ENCODE measurements at places on chromosomes 6 and 20. TPM values are rescaled to one million over a fixed set of nuclear protein-coding genes. Genes with fewer than 3 reads are reported as not detected.

DNA sequence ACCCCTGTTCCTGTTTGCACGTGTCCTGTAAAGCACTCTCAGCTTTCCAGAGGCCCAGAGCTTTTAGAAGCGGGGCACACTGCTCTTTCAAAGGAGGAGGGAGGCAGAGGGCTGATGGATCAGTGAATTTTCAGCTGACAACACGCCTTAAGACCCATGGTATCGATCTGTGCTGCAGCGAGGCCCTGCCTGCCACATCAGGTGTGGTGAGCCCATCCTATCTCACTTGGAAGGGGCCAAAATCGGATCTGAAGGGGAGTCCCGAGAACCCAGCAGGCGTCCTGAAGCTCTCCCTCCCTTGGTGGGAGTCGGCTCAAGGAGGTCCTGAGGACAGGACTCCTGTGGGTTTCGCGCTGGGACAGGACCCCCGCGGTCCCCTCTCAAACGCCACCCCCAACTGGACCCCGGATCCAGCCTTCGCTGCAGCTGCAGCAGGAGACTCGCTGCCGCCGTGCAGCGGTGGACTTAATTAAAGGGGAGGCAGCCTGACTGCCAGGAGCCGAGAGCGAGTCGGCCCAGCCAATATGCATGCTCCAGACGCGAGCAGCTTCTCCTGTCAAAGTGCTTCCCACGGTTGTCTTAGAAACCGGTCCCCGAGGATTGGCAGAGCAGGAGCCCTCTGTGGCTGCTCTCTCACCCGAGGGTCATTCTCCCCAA lies 580.0 kb upstream of the ZNF337 start:
- DNase-seq: no peak
- no peaks in the 10 kb centered on the region for H3K36me3 ChIP-seq
- no peaks in the 10 kb centered on the region for H3K4me1 ChIP-seq
- no peak overlapping the region for H3K4me3 ChIP-seq
- H3K27ac ChIP-seq: no peak overlapping the region

DNA sequence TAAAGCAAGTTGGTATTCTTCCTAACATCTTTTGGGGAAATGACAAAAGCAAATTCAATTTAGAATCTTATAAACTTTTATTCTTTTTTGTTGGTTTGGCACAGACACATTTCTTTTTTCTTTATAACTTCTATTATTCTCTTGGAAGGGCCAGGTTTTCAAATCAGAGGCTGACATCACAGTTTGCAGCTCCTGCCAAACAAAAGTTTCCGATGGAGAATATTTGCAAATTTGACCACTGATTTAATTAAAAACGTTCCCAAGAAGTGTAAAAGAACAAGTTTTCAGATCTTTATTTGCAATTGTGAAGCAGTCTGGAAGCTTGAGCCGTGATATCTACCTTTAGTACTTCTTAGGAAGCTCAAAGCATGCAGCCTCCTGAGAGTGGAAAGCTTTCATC lies 53.8 kb upstream of the CD83 start:
- no peaks in the 10 kb centered on the region for H3K36me3 ChIP-seq
- no peaks in the 10 kb centered on the region for H3K4me1 ChIP-seq
- no peak overlapping the region for H3K4me3 ChIP-seq
- no peak for DNase-seq
- H3K27me3 ChIP-seq: no peaks in the 10 kb centered on the region

- DNase-seq: no peak
- H3K27me3 ChIP-seq: no peaks in the 10 kb centered on the region
- H3K4me3 ChIP-seq: no peak overlapping the region
- H3K4me1 ChIP-seq: no peaks in the 10 kb centered on the region
Observed at GRCh38 chr6:88611721-88612120, 351.7 kb downstream of the RNGTT start.

DNA sequence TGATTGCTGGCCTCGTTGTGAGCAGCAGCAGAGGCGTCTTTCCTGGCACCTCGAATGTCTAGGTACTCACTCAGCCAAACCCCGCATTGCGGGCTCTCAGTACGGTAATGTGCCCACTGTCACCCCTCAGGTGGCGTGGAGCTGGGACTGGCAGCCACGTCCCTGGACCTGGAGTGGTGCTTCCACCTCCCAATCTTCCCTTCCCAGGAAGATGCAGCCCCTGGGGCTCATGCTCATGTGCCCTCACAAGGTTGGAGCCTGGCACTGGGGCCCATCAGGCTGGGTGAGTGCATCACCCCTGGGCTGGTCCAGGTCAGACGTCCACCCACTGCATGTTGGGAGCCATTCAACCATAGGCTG lies 75.7 kb downstream of the TCP11 start:
- peaks cover 8% of the 10 kb centered on the region for H3K4me1 ChIP-seq
- H3K27ac ChIP-seq: no peak overlapping the region
- DNase-seq: no peak
- H3K27me3 ChIP-seq: no peaks in the 10 kb centered on the region
- H3K36me3 ChIP-seq: peaks cover 19% of the 10 kb centered on the region

GSTA3 gene
- not detected for total RNA-seq

GRCh38 chr6:5006222-5006621 lies 2.4 kb upstream of the RPP40 start:
- no peaks in the 10 kb centered on the region for H3K36me3 ChIP-seq
- H3K4me3 ChIP-seq: no peak overlapping the region
- DNase-seq: no peak
- no peaks in the 10 kb centered on the region for H3K4me1 ChIP-seq

- peak overlapping the region; percentile 8 for H3K27ac ChIP-seq
- no peaks in the 10 kb centered on the region for H3K27me3 ChIP-seq
- DNase-seq: no peak
- no peaks in the 10 kb centered on the region for H3K36me3 ChIP-seq
Observed at GRCh38 chr6:158654960-158655489, 5.2 kb downstream of the SYTL3 start.

- DNase-seq: no peak
- H3K4me1 ChIP-seq: peaks cover 22% of the 10 kb centered on the region
- H3K27ac ChIP-seq: peak overlapping the region; percentile 73
- H3K36me3 ChIP-seq: no peaks in the 10 kb centered on the region
Observed at GRCh38 chr6:31202259-31203166, 32.0 kb upstream of the POU5F1 start.

DNA sequence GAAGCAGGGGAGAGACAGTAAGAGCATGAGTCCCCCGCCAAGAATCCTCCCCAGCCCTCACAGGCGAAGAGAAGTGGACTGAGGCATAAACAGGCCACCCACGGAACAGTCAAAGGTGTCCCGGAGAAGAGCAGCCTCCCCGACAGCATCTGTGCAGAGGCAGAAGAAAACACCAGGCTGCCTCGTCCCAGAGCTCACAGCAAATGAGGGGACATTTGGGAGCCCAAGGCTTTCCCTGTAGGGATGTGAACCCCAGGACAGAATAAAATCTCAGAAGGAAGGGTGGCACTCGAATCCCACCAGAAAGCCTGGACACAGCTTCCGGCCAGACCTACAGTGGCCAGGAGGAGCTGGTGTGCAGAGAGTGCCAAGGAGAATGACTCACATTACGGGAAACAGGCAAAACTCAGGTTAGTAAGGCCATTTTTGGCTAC lies 90.4 kb downstream of the DLL1 start:
- no peak for DNase-seq
- H3K36me3 ChIP-seq: no peaks in the 10 kb centered on the region
- H3K27ac ChIP-seq: no peak overlapping the region
- peaks cover 5% of the 10 kb centered on the region for H3K4me1 ChIP-seq

DNA sequence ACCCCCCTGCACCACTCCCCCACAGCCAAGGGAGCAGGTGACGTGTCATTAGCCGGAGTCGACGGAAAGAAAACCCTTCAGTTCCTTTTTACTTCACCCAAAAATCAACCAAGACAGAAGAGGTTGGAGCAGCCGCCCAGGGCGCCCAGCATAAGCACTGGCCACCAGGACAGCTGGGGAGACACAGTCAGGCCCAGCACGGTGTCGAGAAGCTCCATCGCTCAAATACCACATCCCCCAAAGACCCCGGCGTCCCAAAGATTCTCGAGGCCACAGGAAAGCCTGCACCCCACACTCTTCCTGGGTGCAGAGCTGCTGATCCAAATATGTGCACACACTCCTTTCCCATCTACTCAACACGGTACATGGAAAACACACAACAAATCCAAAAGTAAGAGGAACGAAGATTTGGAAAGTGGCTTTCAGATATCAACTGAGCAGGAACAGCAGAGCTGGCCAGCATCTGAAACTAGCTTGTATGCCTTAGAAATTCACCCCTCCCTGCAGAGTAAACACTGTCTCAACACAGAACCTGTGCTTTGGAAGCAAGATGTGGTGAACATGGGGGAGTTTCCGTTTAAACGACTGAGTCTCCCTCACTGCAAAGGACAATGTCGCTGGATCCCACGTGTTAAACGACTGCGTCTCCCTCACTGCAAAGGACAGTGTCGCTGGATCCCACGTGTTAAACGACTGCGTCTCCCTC lies 54.6 kb downstream of the DLL1 start:
- no peak overlapping the region for H3K27ac ChIP-seq
- no peaks in the 10 kb centered on the region for H3K4me1 ChIP-seq

GRCh38 chr6:6537488-6538260 lies 50.8 kb upstream of the LY86 start:
- H3K4me1 ChIP-seq: no peaks in the 10 kb centered on the region
- no peak overlapping the region for H3K27ac ChIP-seq
- no peak overlapping the region for H3K4me3 ChIP-seq
- DNase-seq: no peak

FILIP1 gene
- 23.4 TPM for total RNA-seq

ULBP3 gene
- total RNA-seq: 3.0 TPM

DNA sequence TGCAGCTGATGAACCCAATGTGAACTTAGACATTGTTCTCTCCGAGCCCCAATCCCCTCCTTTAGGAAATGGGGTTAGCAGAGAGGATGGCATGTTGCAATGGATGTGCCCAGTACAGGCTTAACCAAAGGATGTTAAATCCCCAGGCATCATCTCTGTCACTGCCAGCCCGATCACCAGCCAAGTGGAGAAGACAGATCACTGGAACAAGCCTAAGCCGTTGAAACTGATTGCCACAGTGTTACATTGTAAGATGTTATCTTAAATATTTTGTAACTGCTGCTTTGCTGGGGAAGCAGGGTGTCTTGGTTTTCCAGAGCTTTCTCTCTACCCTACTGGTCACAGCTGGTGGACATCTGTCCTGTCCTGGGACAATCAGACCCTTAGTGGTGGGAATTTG lies 783.4 kb upstream of the CHD6 start:
- H3K27ac ChIP-seq: no peak overlapping the region
- H3K4me1 ChIP-seq: no peaks in the 10 kb centered on the region
- no peak overlapping the region for H3K4me3 ChIP-seq
- no peaks in the 10 kb centered on the region for H3K27me3 ChIP-seq
- no peaks in the 10 kb centered on the region for H3K36me3 ChIP-seq
- no peak for DNase-seq

DNA sequence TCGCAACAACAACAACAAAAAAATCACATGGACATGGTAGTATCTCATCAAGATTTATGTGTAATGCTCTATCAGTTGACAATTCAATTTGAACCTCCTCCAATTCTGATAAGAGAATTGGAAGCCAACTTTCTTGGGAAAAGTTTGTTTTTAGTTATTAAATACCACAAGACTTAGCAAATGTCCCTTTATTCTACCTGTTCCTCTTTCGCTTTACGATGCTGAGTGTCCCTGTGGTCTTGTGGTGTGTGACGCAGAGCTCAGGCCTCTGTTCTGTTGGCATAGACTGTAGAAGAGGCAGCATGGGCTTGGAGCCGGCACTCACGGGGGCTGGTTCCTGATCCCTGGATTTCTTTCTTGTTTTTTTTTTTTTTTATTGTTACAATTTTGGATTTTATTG lies 76.7 kb downstream of the PSMB1 start:
- H3K4me3 ChIP-seq: no peak overlapping the region
- H3K4me1 ChIP-seq: no peaks in the 10 kb centered on the region
- H3K27ac ChIP-seq: no peak overlapping the region
- H3K36me3 ChIP-seq: no peaks in the 10 kb centered on the region
- no peaks in the 10 kb centered on the region for H3K27me3 ChIP-seq
- DNase-seq: no peak

- no peak overlapping the region for H3K4me3 ChIP-seq
- DNase-seq: no peak
- peaks cover 12% of the 10 kb centered on the region for H3K4me1 ChIP-seq
- H3K27ac ChIP-seq: no peak overlapping the region
Observed at GRCh38 chr6:157665180-157665579, 157.9 kb upstream of the SNX9 start.

GRCh38 chr6:35590622-35591066 lies 77.9 kb upstream of the TULP1 start:
- H3K4me3 ChIP-seq: no peak overlapping the region
- peaks cover 84% of the 10 kb centered on the region for H3K4me1 ChIP-seq
- H3K27ac ChIP-seq: peak overlapping the region; percentile 95
- DNase-seq: no peak
- H3K36me3 ChIP-seq: peaks cover 61% of the 10 kb centered on the region

Measured in thoracic aorta (tissue), 2 donors.